ENCODE measurements at places on chromosomes 2 and 18.

DNA sequence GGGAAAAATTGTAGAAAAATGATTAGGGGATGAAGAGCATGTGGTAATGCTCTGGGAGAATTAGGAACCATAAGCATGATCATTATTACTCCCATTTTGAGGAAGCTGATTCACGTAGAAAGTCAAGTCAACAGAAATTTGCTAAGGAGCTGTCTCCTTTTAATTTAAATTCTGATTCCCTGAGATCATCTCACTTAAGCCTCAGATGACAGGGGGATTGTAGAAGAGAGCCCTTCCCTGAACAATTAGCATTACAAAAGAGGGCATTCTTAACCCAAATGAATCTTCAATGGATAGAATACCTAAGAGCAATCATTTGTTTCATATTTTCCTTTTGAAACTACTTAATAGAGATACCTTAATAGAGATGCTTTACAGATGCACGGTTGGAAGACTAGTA is 267.9 kb downstream of the NYAP2 start:
- no peak for DNase-seq

DNA sequence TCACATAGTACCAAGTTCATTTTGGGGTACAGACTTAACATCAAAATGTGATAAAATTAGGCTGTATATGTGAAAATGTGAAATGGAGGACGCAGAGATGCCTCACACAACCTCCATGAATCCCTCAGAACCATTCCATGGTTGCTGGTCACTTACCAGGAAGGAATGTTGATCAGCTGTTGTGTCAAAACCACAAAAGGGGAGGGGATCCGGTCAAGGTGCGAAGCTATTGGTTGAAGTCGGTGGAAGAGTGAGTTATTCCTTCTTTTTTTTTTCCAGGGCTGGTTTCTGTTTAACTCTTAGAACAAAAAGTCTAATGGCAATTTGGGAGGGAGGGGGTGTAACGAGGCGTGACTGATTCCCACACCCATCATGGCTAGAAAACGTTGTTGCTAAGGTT is 32.3 kb upstream of the REG3A start:
- DNase-seq: no peak

DNA sequence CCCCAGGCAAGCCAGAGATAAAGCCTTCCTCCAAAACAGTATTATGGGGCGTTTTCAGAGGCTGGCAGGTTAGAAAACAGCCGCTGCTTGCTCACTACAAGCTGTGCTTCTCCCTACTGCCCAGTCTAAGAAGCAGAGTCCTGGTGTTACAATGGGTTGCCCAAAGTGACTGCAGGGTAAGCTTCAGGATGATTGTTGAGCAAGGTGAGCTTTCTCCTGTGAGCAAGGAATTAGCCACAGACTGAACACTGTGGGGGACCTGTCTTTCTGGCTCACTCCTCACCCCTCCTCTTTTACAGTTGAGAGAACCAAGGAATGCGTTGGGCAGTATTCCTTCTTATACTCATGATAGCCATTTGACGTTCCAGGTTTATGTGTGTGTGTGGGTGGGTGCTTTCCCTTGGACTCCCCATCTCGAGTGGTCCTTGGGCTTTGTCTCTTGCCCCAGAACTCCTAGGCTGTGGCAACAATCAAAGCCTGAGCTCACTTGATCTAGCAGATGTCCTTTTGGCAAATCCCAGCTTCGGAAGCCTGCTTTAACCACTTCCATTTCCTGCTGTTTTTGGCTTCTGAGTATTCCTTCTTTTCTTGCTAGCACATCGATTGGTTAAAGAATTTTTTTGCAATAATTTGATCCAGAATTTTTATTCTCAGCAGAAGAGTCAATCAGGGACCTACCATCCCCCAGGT is 47.5 kb downstream of the KDM3A start:
- no peak for DNase-seq

DNA sequence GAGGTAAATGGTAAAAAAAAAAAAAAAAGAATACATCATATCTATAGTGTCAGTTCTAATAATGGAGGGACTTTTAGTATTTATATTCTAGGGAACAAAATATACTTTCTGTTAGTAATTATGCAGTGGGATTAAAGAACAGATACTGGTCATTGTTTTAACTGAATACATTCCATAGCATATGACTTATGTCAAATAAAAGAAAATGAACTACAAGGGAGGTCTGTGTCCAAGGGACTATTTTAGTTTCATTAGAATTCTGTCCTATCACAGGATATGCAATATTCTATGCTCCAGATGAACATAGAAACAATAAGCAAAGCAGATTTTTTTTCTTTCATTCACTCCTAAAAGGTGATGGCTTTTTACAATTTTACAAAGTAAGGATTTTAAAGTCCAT is 154.2 kb upstream of the ZEB2 start:
- DNase-seq: no peak

- no peak for DNase-seq
Measured at GRCh38 chr2:182543741-182544525, 117.1 kb upstream of the PDE1A start.
